SIG-M5 (cell line): ENCODE measurements at places on chromosomes 12 and 14.

GRCh38 chr14:56774503-56774902 lies 35.8 kb downstream of the OTX2 start:
- no peak for DNase-seq

GRCh38 chr12:94676031-94676641 lies 25.8 kb upstream of the TMCC3 start:
- peak; percentile 83 for DNase-seq

GRCh38 chr12:51994959-51995358 lies 11.8 kb upstream of the TAMALIN start:
- DNase-seq: no peak

GRCh38 chr14:54902143-54902520 lies 494 bp downstream of the GCH1 start:
- DNase-seq: no peak

GRCh38 chr14:31441273-31442111 lies 15.8 kb downstream of the DTD2 start:
- no peak for DNase-seq

- DNase-seq: no peak
Measured at GRCh38 chr12:10214136-10214894, 1.6 kb downstream of the GABARAPL1 start.

- DNase-seq: peak; percentile 15
Measured at GRCh38 chr14:81122326-81122725, 98.4 kb downstream of the GTF2A1 start.

GRCh38 chr14:78202976-78203375 lies 32.8 kb downstream of the NRXN3 start:
- DNase-seq: no peak

- no peak for DNase-seq
Measured at GRCh38 chr12:85971800-85972199, 97.7 kb downstream of the NTS start.

DNA sequence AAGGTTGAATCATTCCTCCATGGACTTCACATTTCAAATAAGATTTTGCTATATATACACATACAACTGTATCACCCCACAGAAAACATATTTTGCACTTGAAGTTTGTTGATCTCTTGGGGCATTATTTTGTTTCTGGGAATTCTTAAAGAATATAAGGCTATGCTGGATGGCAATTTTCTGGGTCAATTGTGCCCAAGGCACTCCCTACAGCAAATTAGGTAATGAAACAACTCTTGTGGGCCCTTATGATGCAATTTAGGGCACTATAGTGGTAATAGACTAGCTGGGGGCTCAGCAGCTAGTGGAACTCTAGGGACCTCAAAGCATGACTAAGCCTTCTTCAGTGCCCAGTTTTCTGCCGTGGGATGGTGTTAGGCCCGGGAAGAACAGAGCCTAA lies 444.4 kb downstream of the NRXN3 start:
- DNase-seq: no peak
